ENCODE measurements at places on chromosomes 5 and 9.

DNA sequence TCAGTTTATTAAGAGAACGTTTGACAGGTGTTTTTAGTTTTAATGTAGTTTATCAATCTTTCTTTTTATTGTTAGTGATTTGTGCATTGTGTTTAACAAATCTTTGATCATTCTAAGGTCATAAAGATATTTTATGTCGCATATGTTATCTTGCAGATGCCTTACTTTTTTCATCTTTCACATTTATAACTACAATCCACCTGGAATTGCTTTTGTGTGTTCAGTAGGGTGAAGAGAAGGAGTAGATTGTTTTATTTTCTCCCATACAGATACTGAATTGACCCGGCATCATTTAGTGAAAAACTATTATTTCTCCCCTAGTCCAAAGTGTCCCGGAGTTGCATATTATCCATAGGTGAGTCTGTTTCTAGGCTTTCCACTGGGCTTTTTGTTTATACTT is 179.4 kb upstream of the RGMB start:
- DNase-seq = no peak

GRCh38 chr5:117594166-117594565 is 1019.5 kb upstream of the SEMA6A start:
- no peak for DNase-seq

GRCh38 chr9:100377015-100377414 is 24.3 kb upstream of the TEX10 start:
- no peak for DNase-seq

DNA sequence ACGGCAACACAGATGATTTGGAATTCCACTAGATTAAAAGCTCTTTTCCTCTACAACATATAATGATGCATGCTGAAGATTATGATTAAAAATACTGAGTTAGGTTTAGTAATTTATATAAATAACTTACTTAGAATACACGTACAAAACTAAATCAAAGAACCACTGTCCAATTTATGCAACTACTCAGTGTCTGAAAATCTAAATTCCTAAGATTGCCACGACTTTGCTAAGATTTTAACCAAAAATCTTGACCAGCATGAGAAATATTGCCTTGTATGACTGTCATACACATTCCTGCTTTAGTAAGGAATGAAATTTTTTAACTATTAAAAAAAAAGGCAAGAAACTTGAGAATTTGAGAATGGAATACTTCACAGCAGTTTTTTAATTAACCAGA is 292.4 kb downstream of the ZNF608 start:
- DNase-seq = no peak

DNA sequence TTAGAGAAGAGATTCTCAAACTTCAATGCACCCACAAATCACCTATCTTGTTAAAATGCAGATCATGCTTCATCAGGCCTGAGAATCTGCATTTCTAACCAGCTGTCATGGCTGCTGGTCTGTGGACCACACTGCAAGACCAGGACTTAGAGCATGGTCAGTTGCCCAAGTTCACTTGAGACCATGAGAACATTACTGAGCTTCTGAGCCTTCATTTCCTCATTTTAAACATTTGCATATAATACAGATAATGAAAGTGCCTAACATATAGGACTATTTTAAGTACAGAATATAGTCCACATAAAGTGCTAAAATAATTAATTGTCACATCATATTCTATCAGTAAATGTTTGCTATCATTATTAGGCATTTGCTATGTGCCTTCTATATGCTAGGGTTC is 260.8 kb upstream of the TNC start:
- DNase-seq = no peak

- DNase-seq = no peak
These were observed 16.4 kb upstream of the ZBTB34 start for GRCh38 chr9:126844085-126844484.

DNA sequence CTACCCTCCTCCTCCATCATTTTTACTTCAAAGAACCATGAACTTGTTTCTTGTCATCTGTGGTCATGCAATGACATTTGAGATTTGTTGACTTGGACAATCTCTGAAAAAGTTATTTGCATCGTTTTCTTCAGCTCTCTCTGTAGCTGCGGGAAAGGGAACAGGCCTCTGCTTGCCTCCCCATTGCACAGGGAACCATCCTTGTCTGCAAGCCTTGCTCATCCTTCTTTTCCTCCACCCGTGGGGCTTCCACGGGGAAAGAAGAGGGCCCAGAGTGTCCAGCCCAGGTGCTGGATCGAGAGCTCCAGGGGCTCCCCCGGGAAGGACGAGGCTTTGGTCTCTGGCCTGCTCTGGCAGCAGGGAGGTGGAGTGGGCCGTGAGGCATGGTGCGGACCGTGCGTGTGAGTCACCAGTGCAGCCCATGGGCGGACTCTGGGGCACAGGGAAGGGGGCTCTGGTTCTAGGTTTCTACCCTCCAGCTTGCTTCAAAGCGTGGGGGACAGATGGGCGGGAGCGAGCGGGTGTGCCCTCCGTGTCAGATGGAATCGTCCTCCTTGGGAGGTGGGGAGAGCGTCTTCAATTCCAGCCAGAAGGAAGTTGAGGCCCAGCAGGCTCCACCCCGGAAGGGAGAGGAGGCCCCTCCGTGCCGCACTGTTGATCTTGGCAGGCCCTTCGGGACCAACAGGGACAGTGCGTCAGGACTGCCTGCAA is 6.0 kb upstream of the IRX4 start:
- DNase-seq = no peak

DNA sequence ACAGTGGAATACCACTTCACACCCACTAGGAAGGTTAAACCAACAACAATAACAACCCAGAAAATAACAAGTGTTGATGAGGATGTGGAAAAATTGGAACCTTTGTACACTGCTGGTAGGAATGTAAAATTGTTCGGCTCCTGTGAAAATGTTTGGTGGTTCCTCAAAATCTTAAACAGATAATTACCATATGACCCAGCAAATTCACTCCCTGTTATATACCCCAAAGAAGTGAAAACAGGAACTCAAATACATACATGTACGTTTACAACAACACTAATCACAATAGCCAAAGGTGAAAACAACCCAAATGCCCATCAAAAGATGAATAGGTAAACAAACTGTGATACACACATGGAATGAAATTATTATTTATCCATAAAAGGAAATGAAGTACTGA is 178.5 kb upstream of the PHYKPL start:
- no peak for DNase-seq

- no peak for DNase-seq
These were observed 23.3 kb downstream of the HMHB1 start for GRCh38 chr5:143835251-143835650.

DNA sequence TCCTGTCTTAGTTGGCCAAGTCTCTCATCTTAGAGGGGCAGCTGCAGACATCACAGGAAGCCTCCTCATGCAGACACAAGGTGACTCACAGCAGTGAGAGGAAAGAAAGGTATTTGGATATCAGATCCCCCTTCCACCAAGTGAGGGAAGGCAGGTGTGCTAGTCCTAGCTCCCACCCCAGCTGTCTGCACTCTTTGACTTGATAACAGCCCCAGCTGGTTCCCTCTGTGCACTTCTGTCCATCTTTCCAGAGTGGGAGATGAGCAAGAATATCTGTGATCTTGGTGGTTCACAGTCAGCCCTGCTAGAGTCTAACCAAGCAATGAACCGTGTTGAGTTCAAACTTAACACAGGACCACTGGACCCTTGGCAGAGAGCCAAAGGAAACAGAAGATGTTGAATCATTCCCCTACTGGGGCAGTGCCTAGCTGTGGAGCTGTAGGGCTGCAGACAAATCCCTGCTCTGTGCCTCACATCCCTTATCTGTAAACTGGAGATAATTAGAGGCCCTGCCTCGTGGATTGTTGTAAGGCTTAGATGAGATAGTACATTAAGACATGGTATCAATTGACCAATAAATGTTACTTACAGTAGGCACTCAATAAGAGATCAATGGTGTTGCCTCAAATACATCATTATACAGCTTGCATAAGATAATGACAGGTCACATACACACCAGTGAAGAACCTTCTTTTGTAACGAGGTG is 39.1 kb downstream of the SH3RF2 start:
- no peak for DNase-seq

DNA sequence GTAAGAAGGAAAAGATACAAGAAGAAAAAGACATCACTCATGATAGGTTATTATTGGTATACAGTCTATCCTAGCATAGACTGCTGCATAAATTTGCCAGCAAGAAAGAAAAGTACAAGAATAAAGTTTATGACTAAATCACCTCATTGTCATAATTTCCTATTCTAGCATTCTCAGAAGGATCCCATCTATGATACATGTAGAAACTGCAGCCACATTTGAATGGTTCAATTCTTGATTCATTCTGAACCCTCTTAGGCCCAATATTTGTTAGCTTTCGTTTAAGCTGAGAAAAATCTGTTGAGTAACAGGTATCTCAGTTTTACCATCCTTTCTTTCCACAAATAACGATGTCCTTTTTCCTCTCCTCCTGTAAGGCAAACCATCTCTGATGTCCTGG is 21.2 kb downstream of the INVS start:
- no peak for DNase-seq

DNA sequence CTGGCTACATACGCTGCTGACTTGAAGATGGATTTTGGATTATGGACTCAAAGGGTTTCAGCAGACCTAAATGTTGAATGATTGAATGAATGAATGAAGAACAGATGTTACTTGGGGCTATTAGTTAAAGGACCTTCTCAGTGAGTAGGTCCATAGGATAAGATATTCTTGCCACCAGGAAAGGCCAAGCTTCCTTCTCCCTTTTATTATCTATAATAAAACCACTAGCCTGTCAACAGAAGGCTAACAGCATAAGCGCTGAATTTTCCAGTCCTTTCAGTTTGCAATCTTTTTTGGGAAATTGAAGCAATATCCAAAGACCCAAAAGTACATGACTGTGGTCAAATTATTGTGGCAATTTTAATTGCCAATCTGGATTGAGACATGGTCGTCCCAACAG is 113.3 kb downstream of the SV2C start:
- DNase-seq = no peak

GRCh38 chr5:178234121-178234749 is 1.6 kb upstream of the PHYKPL start:
- DNase-seq = no peak

DNA sequence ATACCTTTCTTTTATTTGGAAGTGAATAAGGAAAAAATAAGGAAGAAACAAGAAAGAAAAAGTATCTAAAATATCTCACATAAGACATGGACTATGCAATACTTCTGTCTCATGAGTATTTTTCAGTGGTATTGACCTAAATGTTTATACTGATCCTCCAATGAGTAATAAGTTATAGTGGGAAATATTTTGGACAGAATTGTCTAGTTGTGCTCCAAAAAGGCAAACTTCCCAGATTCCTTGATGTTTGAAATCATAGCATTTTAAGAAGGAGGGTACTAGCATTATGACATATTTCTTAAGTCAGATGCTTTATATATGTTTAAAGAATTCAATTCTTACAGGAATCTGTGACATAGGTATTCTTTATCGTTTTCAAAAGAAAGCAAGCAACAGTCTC is 34.5 kb upstream of the BASP1 start:
- no peak for DNase-seq

DNA sequence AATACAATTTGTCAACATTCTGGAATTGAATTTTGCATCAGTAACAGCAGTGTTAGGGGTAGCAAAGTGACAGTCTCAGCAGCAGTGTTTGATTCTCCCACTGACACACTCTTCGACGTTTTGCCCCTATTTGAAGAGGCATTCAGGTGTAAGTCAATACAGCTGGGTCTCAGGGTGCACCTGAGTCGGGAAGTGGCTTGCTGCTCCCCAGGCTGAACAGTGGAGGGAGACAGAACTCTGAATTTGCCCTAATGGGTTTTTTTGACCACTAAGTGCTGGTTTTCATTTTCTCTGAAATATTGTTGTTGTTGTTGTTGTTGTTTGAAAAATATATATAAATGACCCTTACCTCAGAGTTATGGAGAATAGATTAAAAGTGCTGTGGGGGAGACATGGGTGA is 223.2 kb downstream of the TLR4 start:
- DNase-seq = no peak

GRCh38 chr9:119005162-119005561 is 364.1 kb downstream of the BRINP1 start:
- no peak for DNase-seq

- DNase-seq = no peak
These were observed 12.8 kb upstream of the NRARP start for GRCh38 chr9:137314561-137315560.

DNA sequence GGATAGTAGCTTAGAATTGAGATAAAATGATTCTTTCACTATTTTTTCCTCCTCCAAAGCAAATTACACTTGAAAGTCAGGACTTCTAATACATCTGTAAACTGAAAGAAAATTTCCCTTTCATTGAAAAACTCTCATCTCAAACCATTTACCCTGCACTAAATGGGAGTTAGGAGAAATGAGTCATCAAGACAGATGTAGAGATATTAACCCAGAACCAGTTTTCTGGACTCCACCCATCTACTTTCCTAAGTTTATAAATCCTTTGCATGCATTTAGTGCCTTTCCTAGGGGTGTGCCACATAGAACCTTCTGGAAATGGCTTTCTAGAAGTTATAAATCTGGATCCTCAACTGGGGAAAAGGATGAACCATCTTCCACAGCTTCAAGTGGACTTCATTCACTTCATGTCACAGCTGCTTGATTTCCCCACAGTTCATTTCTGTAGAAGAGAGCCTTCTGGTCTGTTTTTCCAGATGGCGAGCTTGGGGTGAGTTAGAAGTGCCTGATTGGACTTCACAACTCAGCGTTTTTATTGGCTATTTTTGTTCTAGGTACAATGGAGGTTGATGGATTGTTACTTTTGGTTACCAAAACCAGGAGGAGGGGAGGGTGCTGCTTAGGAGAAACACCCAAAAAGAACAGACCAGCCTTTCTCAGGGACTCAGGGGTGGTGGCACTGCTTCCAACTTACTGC is 72.5 kb upstream of the GPR151 start:
- DNase-seq = no peak

DNA sequence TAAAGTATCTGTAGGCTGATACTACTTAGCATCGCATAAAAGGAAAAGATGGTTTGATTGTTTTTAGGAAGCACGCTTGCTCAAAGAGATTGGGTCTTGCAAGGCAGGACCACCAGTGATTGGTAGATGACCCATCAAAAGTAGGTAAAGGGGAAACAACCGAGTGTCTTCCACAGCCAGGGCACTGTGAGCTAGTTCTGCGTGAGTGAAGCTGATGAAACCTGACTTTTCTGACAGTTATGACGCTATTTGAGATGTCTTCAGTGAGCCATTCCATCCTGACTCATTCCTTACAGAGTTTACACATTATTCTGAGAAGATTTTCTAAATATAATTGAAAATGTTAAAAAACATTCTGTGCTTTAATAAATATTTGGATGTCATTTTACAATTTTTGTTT is 49.7 kb downstream of the BASP1 start:
- DNase-seq = no peak

- DNase-seq = no peak
These were observed 68.4 kb downstream of the PAM start for GRCh38 chr5:102823441-102823874.

GRCh38 chr9:13127131-13127530 is 152.4 kb downstream of the MPDZ start:
- no peak for DNase-seq

GRCh38 chr9:33129886-33130881 is 37.0 kb downstream of the B4GALT1 start:
- no peak for DNase-seq
